Spinal cord (tissue), 10 donors: ENCODE measurements at places on chromosomes 2 and 18.

DNA sequence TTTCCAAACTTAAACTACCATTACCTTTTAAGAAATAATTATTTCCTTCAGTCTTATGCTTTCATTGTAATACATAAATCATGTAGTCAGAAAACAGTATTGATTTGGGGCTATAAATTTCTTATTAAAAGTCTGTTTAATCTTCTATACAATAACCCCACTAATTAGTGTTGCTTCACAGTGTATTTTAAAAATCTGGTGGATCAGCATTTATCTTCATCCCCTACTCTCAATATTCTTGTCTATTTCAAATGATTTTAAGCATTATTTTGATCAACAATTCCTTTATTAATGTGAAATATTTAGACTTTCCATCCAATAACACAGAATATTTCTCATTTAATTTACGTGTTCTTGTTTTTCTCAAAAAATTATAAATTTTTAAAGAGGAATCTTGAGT lies 32.5 kb upstream of the SDC1 start:
- no peaks in the 10 kb centered on the region for H3K4me1 ChIP-seq
- H3K27me3 ChIP-seq: no peaks in the 10 kb centered on the region
- no peak for DNase-seq
- H3K4me3 ChIP-seq: no peak overlapping the region
- peaks cover 18% of the 10 kb centered on the region for H3K36me3 ChIP-seq
- H3K27ac ChIP-seq: no peak overlapping the region

DNA sequence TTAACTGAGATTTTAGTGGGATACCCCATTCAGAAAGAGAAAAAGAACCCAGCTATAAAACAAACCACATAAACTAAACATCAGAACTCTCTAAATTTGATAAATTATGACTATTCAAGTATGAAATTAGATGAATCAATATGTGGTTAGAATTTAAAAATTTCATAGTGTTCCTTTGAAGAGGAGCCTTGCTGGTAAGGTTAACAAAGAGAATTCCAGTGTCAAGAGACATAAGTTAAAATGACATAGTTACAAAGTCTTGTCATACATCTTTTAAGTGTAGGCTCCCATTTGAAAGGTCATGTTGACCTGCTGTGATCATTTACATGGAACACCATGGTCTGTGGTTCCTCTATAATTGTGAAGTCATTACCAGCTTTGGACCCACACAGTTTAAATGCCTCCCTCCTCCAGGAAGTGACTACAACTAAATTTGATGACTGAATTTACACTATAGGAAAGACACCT lies 231.6 kb upstream of the ETAA1 start:
- H3K36me3 ChIP-seq: no peaks in the 10 kb centered on the region
- H3K4me3 ChIP-seq: no peak overlapping the region
- DNase-seq: no peak

GRCh38 chr2:216492597-216493333 lies 5.9 kb upstream of the RPL37A start:
- H3K27ac ChIP-seq: no peak overlapping the region
- H3K4me1 ChIP-seq: peaks cover 9% of the 10 kb centered on the region
- H3K36me3 ChIP-seq: no peaks in the 10 kb centered on the region
- no peaks in the 10 kb centered on the region for H3K27me3 ChIP-seq
- DNase-seq: no peak
- no peak overlapping the region for H3K4me3 ChIP-seq

GRCh38 chr2:24855726-24856125 lies 62.5 kb downstream of the CENPO start:
- H3K36me3 ChIP-seq: peaks cover 17% of the 10 kb centered on the region
- peaks cover 14% of the 10 kb centered on the region for H3K4me1 ChIP-seq
- peak overlapping the region; percentile 68 for H3K27ac ChIP-seq
- H3K4me3 ChIP-seq: no peak overlapping the region

DNA sequence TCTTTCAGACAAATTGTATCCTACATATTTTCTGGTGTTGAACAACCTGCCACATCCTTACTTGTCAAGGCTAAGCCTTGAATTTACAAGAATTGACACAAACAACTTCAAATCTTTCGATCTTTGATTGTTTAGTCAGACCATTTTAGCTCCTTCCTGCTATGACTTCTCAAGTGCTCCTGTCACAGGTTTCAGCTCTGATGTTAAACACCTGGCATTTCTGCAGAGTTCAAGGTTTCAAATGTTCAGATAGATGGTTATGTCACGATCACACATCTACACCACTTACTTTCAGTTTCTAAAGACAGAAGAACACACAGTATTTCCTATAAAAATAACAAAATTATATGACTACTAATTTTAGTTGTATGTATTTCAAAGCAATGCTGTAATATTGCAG lies 84.0 kb downstream of the RND3 start:
- H3K27me3 ChIP-seq: no peaks in the 10 kb centered on the region
- no peaks in the 10 kb centered on the region for H3K4me1 ChIP-seq
- DNase-seq: no peak
- H3K36me3 ChIP-seq: no peaks in the 10 kb centered on the region
- no peak overlapping the region for H3K27ac ChIP-seq
- H3K4me3 ChIP-seq: no peak overlapping the region

DNA sequence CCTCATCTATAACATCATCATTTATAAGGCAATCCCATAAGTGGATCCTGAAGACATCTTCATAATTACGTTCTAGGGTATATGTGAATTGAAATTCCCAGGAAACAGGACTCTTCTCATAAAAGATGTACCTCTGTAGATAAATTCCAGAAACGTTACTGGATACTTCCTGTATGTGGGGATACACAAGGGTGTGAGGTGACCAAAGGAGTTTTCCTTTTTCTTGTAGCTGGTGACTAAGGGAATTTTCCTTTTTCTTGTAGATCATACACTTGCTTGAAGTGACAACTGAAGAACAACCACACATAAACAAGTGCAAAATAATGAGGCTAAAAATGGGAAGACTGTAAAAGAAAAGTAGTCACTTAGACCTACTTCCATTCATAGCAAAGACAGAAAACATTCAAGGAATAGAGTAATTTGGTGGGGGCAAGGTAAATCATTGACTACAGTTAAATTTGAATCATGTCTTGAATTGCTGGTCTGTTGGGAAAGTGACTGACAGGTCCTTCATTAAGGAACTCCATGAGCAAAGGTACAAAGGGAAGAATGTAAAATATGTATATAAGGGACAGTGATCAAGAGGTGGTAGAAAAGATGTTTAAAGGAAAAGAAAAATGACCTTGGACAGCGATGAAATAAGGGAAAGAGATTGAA lies 53.2 kb upstream of the UBE2E3 start:
- no peak overlapping the region for H3K4me3 ChIP-seq
- H3K4me1 ChIP-seq: no peaks in the 10 kb centered on the region
- no peaks in the 10 kb centered on the region for H3K36me3 ChIP-seq
- no peaks in the 10 kb centered on the region for H3K27me3 ChIP-seq
- no peak for DNase-seq
